ENCODE measurements at places on chromosomes 11 and 22.

DNA sequence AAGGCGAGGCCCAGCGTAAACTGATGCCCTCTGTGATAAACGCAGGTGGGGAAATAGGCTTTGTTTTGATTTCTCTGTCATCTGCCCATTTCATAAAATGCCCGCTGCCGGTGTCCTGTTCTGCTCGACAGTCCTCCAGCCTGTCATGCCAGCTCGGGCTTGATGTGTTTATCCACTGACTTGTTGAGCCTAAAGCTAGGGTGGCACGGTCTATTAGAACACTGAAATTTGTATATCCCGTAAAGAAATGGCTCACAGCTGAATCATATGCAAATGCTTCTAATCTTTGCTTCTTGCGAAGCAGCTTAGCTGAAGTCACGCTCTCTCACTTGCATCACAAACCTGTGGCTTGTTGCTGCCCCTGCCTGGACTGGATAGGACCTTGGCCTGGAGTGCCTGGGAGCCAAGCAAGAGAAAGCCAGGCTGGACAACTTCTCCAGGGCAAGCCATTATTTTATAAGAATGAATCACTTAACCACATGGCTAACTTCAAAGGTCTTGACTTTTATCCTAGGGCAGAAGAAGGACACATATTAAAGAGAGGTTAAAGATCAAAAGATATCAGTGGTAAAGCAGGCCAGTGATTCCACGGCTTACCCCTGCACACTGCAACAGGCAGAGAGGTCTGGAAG, 33.1 kb downstream of the EHF start:
- peak; percentile 55 for DNase-seq

GRCh38 chr22:50329236-50329635, 2.4 kb upstream of the DENND6B start:
- no peak for DNase-seq

DNA sequence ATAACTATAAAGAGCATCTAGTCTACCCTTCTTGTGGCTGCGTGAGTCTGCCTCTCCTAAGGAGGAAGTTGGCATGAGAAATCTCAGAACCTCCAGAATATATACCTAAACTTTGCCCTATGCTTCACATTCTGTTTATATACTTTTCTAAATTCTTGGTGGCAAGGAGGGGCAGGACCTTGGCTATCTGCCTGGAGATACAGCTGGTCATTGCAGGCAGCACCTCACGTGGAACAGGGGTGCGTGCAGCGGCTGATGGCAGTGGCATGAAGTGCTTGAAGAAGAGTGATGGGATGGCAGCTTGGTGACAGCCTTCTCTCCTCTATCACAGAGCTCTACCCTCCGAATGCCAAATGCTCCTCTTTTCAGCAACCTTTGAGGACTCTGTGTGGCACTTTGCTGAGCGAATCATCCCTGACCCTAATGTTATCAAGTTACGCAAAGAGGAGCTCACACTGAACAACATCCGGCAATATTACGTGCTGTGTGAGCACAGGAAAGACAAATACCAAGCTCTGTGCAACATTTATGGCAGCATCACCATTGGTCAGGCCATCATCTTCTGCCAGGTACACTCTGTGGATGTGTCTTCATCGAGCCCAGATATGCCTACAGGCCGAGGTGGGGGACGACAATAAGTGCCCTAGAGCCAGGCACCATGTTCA, 12.5 kb downstream of the DDX25 start:
- DNase-seq = no peak

DNA sequence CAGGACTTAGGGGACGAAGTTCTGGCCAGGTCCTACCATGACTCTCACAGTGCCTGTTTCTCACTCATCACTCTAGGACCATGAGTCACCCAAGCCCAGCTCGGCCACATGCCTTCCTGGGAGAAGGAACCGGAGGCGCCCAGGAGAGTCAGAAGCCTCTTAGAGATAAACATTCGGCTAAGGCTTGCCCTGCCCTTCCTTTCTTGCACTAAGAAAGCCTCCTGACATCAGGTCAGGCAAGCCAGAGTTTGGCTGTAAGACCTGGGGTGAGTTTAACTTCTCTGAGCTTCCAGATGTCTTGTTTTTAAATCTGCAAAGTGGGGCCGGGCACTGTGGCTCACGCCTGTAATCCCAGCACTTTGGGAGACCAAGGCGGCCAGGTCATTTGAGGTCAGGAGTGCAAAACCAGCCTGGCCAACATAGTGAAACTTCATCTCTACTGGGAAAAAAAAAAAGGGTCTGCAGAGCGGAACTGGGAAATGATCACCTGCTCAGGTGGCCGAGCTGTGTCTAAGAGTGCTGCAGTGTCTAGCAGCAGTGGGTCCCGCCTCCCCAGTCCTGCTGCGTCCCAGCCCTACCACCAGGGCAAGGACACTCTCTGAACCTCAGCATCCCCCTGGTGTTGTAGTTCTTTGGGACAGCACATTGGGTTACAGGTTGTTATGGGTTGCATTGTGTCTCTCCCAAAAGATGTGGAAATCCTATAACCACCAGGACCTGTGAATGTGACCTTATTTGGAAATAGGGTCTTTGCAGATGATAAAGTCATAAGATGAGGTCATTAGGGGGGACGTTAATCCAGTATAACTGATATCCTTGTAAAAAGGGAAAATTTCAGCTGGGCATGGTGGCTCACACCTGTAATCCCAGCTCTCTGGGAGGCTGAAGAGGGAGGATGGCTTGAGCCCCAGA, 1.8 kb upstream of the CARS1 start:
- no peak for DNase-seq

DNA sequence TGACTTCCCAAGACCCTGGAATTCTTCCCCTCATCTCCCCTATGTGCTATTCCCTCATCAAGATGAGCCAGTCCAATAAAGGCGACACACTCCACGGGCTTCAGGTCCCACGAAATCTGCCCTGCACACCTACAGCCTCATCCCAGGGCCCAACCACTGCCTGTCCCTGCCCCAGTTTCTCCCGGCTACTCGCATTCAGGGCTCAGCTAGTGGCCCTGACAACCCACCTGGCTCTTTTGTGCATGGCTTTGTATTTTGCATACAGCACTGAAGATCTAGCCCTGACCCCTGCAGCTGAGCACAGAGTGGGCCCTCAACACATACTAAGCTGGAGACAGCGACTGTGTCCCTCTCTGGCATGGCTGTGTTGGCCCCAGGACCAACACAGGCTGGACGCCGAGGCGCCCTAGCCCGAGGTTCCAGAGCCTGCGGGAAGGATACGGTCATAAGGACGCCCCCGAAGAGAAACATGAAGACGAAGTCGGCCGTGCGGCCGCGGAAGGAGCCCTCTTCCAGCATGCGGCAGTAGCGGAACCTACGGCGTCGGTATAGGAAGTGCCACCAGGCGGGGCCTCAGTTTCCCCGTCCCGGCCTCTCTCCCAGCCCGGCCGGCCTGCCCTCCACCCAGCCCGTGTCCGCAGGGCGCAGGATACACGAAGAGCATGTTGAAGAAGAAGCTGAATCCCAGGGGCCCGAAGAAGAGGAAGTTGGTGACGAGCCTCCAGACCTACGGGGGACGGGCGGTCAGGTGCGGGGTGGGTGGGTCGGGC, 710 bp downstream of the DERL3 start:
- no peak for DNase-seq

- DNase-seq = peak; percentile 57
Observed at GRCh38 chr22:37021710-37022482, 2.4 kb downstream of the MPST start.

- no peak for DNase-seq
Observed at GRCh38 chr11:15558513-15559181, 443.9 kb downstream of the INSC start.

DNA sequence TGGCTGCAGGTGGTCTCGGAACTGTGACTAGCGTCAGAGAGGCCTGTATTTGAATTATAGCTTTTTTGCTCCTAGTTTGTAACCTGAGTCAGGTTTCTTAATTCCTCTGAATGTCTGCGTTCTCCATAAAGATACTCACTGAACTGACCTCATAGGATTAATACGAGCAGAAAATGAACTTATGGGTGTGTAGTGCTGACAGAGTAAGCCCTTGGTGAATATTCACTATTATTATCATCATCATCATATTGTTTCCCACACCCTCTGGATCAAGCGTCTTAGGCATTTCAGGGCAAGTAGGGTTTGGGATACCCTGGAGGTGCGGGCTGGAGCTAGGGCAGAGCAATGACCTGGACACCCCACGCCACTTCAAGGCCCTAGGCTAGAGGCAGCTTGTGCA, 29.0 kb downstream of the ARFGAP2 start:
- DNase-seq = no peak

- no peak for DNase-seq
Observed at GRCh38 chr11:86738568-86738967, 61.8 kb upstream of the PRSS23 start.

DNA sequence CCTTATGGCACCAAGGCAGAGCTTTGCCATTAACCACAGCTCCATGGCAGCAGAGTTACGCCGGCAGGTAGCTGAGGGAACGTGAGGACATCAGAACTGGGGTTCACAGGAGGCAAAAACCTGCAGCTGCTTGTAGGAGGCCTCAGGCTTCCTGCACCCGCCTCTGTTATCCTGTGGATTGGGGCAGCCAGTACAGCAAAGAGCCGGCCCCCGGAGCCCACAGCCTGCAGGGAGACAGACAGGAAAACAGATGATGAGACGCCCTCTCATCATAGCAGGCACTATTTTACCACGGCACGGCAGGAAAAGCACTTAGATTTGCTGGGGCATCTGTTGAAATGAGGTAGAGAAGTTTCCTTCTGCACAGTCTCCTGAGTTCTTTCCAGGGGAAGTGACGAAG, 870.3 kb downstream of the TBC1D22A start:
- no peak for DNase-seq

DNA sequence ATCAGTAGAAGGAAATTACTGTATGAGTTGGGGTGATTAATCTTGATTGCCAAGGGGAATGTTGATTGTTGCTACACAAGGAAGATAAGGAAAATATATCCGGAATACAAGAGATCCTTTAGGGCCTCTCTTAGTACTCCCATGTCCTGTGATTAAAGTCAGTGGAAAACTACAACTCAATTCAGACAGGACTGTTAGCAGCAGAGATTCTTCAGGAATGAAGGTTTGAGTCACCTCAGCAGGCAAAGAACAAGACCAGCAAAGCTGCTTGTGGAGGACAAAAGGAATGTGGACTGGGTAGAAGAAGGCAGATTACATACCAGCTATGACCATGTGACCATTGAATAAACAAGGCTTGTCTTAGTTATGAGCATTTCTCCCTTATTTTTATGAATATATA, 478.2 kb downstream of the BUD13 start:
- no peak for DNase-seq

GRCh38 chr11:59106363-59107336, at the start of gene FAM111B:
Gene FAM111B, plus strand, starts transcription at chr11:59107237. Its CDS starts 2,389 bp downstream, at chr11:59109626.
- peak; percentile 93 for DNase-seq

DNA sequence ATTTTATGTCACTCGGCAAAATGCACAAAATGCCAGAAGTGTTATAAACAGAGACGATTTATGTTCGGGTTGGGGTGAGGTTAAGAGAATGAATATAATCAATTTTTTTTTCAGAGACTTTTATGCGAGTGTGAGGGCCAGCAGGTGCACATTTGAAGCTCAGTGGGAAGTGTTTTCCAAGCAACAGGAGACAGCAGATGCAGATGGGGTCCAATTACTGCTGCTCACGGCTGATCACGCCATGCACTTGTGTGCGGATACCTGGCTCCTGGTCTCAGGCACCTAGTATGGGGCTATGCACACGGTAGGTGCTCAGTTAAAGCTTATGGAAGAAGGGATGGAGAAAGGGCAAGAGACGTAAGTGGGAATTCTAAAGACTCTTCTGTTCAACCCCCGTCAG, 249.1 kb downstream of the MIAT start:
- no peak for DNase-seq

- DNase-seq = no peak
Observed at GRCh38 chr11:19595840-19596751, 116.5 kb upstream of the NAV2 start.

DNA sequence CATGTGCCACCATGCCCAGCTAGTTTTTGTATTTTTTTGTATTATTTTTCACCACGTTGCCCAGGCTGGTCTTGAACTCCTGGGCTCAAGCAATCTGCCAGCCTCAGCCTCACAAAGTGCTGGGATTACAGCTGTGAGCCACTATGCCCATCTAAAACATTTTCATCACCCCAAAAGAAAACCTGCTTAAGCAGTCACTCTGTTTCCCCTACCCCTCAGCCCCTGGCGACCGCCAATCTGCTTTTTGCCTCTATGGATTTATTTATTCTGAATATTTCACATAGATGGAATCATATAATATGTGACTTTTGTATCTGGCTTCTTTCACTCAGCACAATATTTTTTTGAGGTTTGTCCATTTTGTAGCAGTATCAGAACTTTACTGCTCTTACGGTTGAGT, 18.6 kb upstream of the P2RY2 start:
- DNase-seq = no peak

DNA sequence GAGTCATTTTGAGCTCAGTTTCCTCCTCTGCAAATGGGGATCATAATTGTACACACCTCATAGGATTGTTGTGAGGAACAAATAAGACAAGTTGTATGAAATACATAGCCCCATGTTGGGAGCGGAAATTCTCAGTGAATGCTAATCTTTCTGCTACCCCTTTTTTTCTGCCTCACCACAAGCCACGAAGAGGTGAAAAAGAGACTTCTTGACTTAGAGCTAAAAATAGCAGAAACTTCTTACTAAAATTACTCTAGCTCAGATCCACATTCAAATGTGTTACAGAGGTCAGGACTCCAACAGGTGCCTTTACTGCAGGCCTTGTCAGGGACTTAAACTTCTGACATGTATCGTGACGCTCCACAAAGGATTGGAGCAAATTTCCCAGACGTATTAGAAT, 128.5 kb downstream of the MIAT start:
- no peak for DNase-seq

Measured in pons (tissue), 1 donor.